ENCODE measurements at places on chromosomes 2 and 18. TPM values are rescaled to one million over a fixed set of nuclear protein-coding genes. Genes with fewer than 3 reads are reported as not detected.
A peak's percentile ranks its signal among the peaks of the same experiment; 100 is the strongest.

Gene QPCT
- total RNA-seq, result 1.6 TPM

GRCh38 chr2:168432565-168433186, 23.4 kb upstream of the CERS6 start:
- H3K4me3 ChIP-seq, result no peak overlapping the region
- no peak for DNase-seq
- H3K27me3 ChIP-seq, result no peaks in the 10 kb centered on the region
- no peaks in the 10 kb centered on the region for H3K36me3 ChIP-seq
- H3K27ac ChIP-seq, result no peak overlapping the region
- no peaks in the 10 kb centered on the region for H3K4me1 ChIP-seq

Gene HEATR5B
- total RNA-seq, result 22.4 TPM

GRCh38 chr2:100756704-100757103, 63.2 kb upstream of the NPAS2 start:
- H3K36me3 ChIP-seq, result no peaks in the 10 kb centered on the region
- H3K4me3 ChIP-seq, result no peak overlapping the region
- H3K4me1 ChIP-seq, result no peaks in the 10 kb centered on the region
- H3K27me3 ChIP-seq, result no peaks in the 10 kb centered on the region
- no peak overlapping the region for H3K27ac ChIP-seq
- DNase-seq, result no peak

- no peaks in the 10 kb centered on the region for H3K27me3 ChIP-seq
- H3K36me3 ChIP-seq, result no peaks in the 10 kb centered on the region
- no peak overlapping the region for H3K27ac ChIP-seq
- no peaks in the 10 kb centered on the region for H3K4me1 ChIP-seq
- no peak overlapping the region for H3K4me3 ChIP-seq
These were observed 50.5 kb downstream of the QPCT start for GRCh38 chr2:37394796-37395555.

GRCh38 chr2:197324801-197325200, 14.2 kb upstream of the ANKRD44 start:
- H3K36me3 ChIP-seq, result no peaks in the 10 kb centered on the region
- H3K27me3 ChIP-seq, result no peaks in the 10 kb centered on the region
- H3K27ac ChIP-seq, result no peak overlapping the region
- DNase-seq, result no peak

Gene CD207
- total RNA-seq, result 0.95 TPM

- DNase-seq, result no peak
- no peaks in the 10 kb centered on the region for H3K4me1 ChIP-seq
- H3K36me3 ChIP-seq, result no peaks in the 10 kb centered on the region
- H3K27me3 ChIP-seq, result no peaks in the 10 kb centered on the region
- no peak overlapping the region for H3K4me3 ChIP-seq
These were observed 1711.2 kb upstream of the CELF4 start for GRCh38 chr18:39276764-39277163.

- H3K4me1 ChIP-seq, result no peaks in the 10 kb centered on the region
- no peak overlapping the region for H3K27ac ChIP-seq
- DNase-seq, result no peak
- no peaks in the 10 kb centered on the region for H3K27me3 ChIP-seq
- no peaks in the 10 kb centered on the region for H3K36me3 ChIP-seq
These were observed 417.5 kb upstream of the MYT1L start for GRCh38 chr2:2748399-2749205.

GRCh38 chr18:80227472-80227871, 19.8 kb downstream of the PARD6G start:
- DNase-seq, result no peak
- H3K4me3 ChIP-seq, result no peak overlapping the region
- H3K27ac ChIP-seq, result no peak overlapping the region
- no peaks in the 10 kb centered on the region for H3K27me3 ChIP-seq

GRCh38 chr2:204608237-204608939, 63.1 kb downstream of the PARD3B start:
- H3K36me3 ChIP-seq, result no peaks in the 10 kb centered on the region
- peak overlapping the region; percentile 36 for H3K27ac ChIP-seq
- DNase-seq, result no peak
- peaks cover 12% of the 10 kb centered on the region for H3K4me1 ChIP-seq

- DNase-seq, result no peak
- H3K4me3 ChIP-seq, result no peak overlapping the region
- H3K27me3 ChIP-seq, result no peaks in the 10 kb centered on the region
- no peaks in the 10 kb centered on the region for H3K36me3 ChIP-seq
- no peaks in the 10 kb centered on the region for H3K4me1 ChIP-seq
These were observed 112.8 kb downstream of the NDUFA10 start for GRCh38 chr2:239912171-239912937.

DNA sequence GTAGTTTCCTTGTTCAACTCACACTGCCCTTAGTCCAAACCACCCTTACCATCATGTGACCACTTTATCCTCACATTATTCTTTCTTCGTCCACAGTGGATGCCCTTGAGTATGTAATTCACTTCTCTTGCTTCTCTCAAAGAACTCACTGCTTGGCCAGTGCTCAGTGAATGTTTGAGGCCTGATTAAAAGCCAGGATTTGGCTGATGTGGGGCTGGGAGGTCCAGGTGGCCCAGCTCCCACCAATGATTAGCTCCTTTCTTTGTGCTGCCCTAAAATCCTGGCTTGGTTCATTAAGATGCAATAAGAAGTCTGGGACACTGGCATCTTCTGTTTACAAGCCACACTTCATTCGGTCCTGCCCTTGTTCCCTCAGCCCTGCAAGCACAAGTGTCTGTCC, 97.8 kb upstream of the CELF4 start:
- DNase-seq, result no peak
- no peak overlapping the region for H3K4me3 ChIP-seq
- H3K27ac ChIP-seq, result no peak overlapping the region
- no peaks in the 10 kb centered on the region for H3K4me1 ChIP-seq
- no peaks in the 10 kb centered on the region for H3K36me3 ChIP-seq
- no peaks in the 10 kb centered on the region for H3K27me3 ChIP-seq

- H3K4me3 ChIP-seq, result no peak overlapping the region
- no peaks in the 10 kb centered on the region for H3K36me3 ChIP-seq
- no peaks in the 10 kb centered on the region for H3K4me1 ChIP-seq
- DNase-seq, result no peak
- H3K27me3 ChIP-seq, result no peaks in the 10 kb centered on the region
These were observed 61.5 kb downstream of the LRP2 start for GRCh38 chr2:169300636-169301530.

GRCh38 chr2:170360546-170361089, 182.7 kb downstream of the MYO3B start:
- H3K27me3 ChIP-seq, result peaks cover 30% of the 10 kb centered on the region
- no peak overlapping the region for H3K27ac ChIP-seq
- H3K4me3 ChIP-seq, result no peak overlapping the region

- H3K27ac ChIP-seq, result no peak overlapping the region
- no peak overlapping the region for H3K4me3 ChIP-seq
- no peaks in the 10 kb centered on the region for H3K27me3 ChIP-seq
- peaks cover 5% of the 10 kb centered on the region for H3K4me1 ChIP-seq
These were observed 66.2 kb downstream of the TRAPPC8 start for GRCh38 chr18:31876707-31877106.

DNA sequence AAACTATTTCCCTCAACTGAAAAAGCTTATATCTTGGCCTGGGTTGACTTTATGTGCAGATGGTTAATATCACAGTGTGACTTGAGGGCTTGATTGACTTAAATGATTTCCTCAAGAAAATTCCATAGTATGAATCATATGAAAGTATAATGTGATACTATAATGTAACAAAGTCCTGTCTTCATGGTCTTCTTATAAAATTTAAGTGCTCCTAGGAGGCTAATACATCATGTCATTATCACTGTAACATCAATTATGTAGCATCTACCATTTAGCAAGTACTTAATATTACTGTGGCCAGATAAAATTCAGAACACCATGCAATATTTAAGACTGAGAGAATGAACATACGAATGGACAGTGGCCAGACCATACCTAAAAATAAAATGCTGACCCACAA, 276.1 kb downstream of the RIT2 start:
- H3K27me3 ChIP-seq, result no peaks in the 10 kb centered on the region
- no peak overlapping the region for H3K27ac ChIP-seq
- DNase-seq, result no peak
- H3K4me1 ChIP-seq, result no peaks in the 10 kb centered on the region
- H3K36me3 ChIP-seq, result no peaks in the 10 kb centered on the region

DNA sequence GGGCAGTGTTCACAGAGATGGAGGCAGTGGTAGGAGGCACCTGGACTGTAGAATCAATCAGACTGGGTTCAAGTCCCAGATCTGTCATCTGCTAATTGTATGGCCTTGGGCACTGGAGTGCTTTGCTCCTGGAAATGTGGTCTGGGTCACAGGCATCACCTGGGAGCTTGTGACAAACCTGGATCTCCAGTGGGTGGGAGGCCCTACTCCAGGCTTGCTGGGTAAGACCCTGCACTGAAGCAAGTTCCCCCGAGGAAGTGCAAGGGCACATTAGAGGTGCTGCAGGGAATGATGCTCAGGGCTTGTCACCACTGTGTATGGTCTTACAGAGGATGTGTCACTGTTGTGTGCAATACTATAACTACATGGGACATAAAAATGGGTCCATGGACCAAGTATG, 220.5 kb upstream of the ID2 start:
- no peaks in the 10 kb centered on the region for H3K36me3 ChIP-seq
- H3K4me1 ChIP-seq, result no peaks in the 10 kb centered on the region

DNA sequence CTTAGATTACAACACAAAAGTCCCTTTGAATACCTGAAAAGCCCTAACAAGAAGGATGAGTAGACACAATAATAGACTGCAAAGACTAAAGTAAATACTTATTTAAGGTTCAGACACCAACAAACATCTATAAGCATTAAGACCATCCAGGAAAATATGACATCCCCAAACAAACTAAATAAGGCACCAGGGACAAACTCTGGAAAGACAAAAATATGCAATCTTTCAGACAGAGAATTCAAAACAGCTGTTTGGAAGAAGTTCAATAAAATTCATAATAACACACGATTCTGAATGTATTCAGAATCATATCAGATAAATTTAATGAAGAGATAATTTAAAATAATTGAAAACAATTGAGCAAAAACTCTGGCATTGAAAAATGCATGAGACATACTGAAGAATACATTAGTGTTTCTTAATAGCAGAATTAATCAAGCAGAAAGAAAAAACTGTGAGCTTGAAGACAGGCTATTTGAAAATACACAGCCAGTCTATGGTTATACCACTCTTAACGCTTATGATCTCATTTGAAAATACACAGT, 1388.8 kb downstream of the DSC3 start:
- DNase-seq, result no peak
- H3K36me3 ChIP-seq, result no peaks in the 10 kb centered on the region
- H3K4me3 ChIP-seq, result no peak overlapping the region
- no peaks in the 10 kb centered on the region for H3K27me3 ChIP-seq
- no peaks in the 10 kb centered on the region for H3K4me1 ChIP-seq
- H3K27ac ChIP-seq, result no peak overlapping the region

- no peaks in the 10 kb centered on the region for H3K4me1 ChIP-seq
- no peaks in the 10 kb centered on the region for H3K36me3 ChIP-seq
- H3K27ac ChIP-seq, result no peak overlapping the region
- no peak overlapping the region for H3K4me3 ChIP-seq
- DNase-seq, result no peak
- no peaks in the 10 kb centered on the region for H3K27me3 ChIP-seq
These were observed 191.5 kb upstream of the NETO1 start for GRCh38 chr18:73059280-73059679.

GRCh38 chr2:108446703-108447102, 2.3 kb upstream of the GCC2 start:
- H3K27me3 ChIP-seq, result no peaks in the 10 kb centered on the region
- no peak for DNase-seq
- no peaks in the 10 kb centered on the region for H3K36me3 ChIP-seq
- no peak overlapping the region for H3K4me3 ChIP-seq
- H3K4me1 ChIP-seq, result peaks cover 15% of the 10 kb centered on the region
- no peak overlapping the region for H3K27ac ChIP-seq

Gene LRRC30
- total RNA-seq, result not detected

DNA sequence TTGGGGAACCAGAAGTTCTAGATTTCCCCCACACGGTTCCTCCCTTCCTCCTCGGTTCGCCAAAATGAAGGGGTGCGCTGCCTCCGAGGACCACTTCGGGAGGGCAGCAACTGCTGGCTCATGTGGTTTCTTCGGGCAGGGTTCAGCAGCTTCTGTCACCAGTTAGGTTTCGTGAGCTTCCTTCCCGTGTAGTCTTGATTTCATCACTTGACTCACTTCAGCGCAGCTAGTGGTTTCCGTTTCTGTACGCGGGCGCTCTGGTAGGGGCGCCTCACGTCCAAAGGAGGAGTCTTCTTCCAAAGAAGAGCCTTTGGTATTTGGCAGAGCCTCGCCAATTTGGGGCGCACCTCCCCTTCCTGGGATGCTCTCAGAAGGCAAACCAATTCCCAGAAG, 485 bp upstream of the GALNT3 start:
- peak overlapping the region; percentile 71 for H3K4me3 ChIP-seq
- peak overlapping the region; percentile 93 for H3K27ac ChIP-seq
- peaks cover 13% of the 10 kb centered on the region for H3K4me1 ChIP-seq
- H3K27me3 ChIP-seq, result peaks cover 15% of the 10 kb centered on the region
- H3K36me3 ChIP-seq, result no peaks in the 10 kb centered on the region

DNA sequence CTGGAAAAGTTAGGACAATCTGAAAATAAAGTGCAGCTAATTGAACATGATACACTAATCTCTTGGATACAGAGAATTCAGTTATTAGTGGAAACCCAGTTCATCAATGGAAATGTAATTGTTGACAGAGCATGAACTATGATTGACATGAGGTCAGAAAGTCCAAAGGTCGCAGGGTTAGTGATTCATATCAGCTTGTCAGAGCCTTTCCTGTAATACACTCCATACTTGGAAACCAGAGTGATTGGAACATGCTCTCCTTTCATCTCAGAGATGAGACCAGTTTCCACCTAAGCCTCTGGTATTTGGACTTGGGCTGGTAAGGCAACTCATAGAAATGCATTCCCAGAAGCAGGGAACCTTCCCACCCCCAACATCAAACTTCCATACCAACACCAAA, 8.5 kb upstream of the NCKAP5 start:
- no peak for DNase-seq
- no peaks in the 10 kb centered on the region for H3K27me3 ChIP-seq
- no peaks in the 10 kb centered on the region for H3K36me3 ChIP-seq
- H3K27ac ChIP-seq, result no peak overlapping the region
- no peak overlapping the region for H3K4me3 ChIP-seq

DNA sequence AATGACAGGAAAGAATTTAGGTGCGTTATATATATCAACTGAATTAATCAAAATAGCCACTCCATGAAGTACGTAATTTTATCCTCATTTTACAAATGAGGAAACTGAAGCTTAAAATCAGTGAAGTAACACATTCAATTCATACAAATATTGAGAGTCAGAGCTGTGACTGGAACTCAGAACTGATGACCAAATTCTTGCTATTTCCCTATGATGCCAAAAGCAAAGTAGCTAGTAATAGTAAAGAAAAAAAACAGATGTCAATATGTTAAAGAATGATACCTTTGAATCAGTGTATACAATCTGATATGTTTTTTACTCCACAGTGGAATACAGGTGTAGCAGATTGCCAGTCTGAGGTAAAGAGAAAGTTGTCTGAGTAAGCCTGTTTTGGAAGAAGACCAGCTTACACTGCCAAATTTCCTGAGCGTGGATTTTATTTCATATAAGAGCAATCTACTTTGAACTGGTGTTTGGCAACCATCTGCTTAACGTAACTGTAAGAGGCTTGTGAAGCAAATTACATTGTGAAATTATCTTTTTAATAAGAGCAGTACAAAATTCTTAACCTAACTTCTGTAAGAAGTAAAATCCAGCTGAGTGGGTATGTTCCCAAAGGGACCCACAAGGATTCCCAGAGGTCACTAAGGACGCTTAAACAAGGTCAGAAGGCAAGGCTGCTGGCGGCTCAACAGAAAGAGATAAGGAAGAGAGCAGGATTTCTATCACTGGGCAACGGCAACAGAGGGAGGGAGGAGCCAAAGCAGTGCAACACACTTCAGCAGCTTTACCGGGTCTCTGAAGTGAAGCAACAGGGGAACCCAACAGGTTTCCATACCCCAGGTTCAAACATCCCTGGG, 85.6 kb downstream of the IKZF2 start:
- H3K27me3 ChIP-seq, result no peaks in the 10 kb centered on the region
- peak overlapping the region; percentile 9 for H3K27ac ChIP-seq
- no peaks in the 10 kb centered on the region for H3K36me3 ChIP-seq
- H3K4me1 ChIP-seq, result peaks cover 8% of the 10 kb centered on the region
- DNase-seq, result peak; percentile 32
- H3K4me3 ChIP-seq, result peak overlapping the region; percentile 14
